ENCODE measurements at places on chromosomes 5 and 9.

DNA sequence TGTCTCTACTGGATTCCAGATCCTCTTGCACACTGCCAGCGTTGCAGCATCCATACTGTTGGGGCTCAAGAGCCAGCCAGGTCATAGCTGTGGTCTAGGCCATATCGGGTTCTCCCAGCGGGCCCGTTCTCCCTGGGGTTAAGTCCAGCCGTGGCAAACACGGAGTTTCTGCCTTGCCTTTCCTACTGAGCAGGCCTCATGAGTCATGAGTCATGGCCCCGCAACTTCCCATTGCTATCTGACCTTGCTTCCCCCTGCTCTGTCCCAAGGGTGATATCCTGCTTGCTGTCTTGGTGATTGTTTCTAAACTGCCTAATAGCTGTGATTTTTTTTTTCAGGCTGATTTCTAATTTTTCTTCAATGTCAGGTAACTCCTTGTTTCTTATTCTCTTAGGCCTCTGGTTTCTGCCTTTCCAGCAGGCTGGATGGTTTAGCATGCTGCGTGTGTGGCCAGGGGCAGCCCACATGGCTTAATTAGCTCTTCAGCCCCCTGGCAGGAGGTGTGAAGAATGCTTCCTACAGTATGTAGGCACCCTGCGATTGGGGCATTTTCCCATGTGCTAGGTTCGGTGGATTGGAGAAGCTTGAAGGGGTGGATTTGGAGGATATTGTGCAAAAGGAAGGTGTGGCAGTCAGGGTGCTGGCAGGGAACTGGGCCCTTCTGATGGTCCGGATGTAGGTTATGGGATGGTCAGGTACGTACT, 18.7 kb downstream of the DAPK1 start:
- DNase-seq = no peak

- no peak for DNase-seq
These were observed 127.0 kb upstream of the VLDLR start for GRCh38 chr9:2494562-2494961.

- DNase-seq = no peak
These were observed 23.5 kb downstream of the TBC1D2 start for GRCh38 chr9:98231770-98232478.

- no peak for DNase-seq
These were observed 509.5 kb upstream of the PAPPA start for GRCh38 chr9:115643948-115644727.

DNA sequence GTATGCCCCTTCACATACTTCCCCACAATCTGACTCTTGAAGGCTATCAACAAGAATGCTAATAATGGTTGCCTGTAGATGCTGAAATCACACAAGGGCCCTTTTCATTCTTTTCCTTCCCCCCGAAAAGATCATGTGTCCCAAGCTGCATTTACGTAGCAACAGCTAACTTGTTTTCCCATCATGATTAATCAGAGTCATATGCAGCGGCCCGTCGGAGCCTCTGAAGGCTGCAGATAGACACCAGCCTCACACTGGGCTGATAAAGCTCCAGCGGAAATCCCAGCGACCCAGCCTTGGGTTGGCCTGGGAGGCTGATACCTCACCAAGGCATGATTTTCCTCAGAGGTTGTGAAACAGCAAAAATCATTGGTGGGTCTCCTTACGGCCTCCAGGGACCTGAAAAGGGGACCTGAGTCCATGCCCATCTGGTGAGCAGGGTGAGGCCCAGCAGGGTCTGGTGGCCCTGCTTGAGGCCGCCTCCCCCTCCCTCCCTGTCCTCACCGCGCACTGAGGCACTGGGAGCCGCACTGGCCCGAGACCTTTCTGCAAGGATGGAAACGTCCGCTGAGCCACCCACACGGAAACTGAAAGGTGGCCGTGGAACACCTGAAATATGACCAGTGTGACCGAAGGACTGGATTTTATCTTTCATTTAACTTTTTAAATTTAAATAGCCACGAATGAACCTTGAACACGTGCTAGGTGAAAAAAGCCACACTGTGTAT, 114.2 kb upstream of the PHYKPL start:
- DNase-seq = no peak

DNA sequence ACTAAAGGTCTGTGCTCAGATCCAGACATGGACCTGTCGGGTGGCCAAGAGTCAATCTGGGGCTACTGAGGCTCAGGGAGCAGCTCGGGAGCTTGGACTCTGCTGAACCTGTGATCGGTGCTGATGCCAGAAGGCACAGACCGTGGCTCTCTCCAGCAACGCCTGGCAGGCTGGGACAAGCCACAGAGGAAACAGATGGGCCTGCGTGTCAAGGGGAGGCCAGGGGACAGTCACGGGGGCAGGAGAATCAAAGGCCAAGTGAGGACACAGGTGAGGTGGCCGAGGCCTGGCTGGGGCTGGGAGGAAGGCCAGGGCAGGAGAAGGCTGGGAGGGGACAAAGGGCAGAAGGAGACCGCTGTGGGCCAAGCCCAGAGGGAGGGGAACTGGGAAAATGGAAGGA, 43.4 kb downstream of the EPB41L4B start:
- no peak for DNase-seq

DNA sequence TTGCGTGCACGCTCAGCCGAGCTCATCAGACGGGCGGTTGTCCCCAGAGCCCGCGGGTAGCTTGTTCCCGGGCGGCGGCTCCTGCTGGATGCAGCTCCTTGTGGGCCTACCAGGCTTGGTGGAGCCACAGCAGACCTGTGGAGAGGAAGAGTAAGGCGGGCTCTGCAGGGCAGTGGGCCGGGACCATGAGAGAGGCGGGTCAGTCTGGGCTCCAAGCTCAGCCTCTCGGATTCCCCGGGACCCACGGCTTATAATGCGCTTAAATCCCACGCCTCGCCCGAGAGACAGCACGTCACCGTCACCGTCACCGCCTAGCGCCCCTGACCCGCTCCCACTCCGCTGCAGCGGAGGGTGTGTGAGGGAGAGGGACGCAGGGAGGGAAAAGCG, 1.9 kb upstream of the ANKRD18A start:
- DNase-seq = peak; percentile 21

GRCh38 chr5:117732264-117732663, 1157.6 kb upstream of the SEMA6A start:
- no peak for DNase-seq

GRCh38 chr5:96476654-96477053, 43.6 kb upstream of the PCSK1 start:
- DNase-seq = no peak

DNA sequence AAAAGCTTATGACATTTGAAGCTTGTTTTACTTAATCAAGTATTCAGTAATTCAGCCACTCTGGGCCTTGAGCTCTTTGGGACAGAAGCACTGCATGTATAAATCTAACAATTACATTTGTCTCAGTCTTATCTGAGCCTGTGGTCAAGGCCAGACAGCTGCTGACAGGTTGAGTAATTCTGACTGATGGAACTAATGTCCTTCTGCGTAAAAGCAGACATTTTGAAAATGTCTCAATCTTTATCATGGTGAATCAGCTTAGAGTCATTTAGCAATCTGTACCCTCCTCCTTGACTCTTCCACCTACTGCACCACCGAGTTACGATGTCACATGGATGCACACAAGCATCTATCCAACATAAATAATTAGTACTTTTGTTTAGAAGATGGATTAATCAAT, 400.0 kb downstream of the ARRDC3 start:
- no peak for DNase-seq

DNA sequence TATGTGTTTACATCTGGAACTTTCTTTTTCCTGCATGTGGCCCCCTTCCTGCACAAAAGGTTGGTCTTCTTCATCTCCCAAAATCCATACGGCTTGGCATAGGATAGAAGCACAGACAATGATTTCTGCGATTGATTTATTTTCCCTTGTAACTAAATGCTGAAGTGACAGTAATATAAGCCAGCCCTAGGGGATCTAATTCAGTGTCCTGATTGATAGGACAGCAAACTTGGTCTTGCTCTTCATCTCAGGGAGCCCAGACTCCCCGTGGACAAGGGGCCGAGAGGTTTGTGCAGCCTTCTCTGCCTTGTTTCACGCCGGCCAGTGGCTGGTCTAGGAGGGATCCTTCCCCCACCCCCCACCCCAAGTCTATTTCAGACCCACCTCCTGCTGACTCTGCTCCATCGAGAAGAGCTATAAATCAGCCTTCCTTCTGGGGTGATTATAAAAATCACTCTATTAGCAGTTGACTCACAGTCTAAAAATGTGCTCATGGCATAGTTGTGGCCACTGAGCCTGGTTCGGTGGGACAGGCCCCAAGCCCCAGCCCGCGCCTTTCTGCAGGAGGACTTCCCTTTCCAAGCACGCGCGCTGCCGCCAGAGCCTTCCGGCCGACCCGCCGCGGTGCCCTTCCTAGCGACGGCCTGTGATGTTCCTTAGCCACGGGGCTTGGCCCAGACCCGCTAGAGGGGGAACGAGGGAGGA, 89.8 kb upstream of the COL5A1 start:
- DNase-seq = no peak

GRCh38 chr9:128375865-128376264, 4.7 kb downstream of the URM1 start:
- no peak for DNase-seq

DNA sequence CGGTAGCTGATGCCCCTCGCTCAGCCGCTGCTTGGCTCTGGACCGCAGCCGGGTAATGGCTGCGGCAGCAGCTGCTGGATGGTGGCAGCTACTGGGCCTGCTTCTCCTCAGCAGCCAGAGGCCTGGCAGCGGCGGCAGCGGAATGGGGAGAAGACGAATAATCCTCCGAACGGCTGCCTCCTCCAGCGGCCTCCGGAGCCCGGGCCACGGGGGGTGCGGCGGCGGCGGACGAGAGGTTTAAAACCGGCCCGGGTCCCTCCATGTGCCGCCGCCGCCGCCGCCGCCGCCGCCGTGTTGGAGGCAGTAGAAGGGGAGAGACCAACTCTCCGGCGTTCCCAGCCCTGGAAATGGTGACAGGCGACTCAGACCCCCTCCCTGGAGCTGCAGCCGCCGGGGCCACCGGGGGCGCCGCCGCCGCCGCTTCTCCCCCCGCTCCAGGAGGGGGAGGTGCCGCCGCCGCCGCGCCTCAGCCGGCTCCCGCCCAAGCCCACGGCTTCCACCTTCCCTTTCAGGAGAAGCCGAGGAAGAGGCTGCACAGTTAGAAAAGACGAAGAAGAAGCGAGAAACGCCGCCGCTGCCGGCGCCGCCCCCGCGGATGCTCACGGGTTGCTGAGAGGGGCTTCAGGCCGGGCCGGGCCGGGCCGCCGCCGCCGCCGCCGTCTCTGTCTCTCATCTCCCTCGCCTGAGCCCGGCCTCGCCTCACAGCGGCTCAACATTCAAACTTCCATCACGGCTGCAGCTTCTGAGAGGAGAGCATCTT, 118.4 kb upstream of the PRSS3 start:
- peak; percentile 32 for DNase-seq

- no peak for DNase-seq
These were observed 95.5 kb upstream of the RAPGEF1 start for GRCh38 chr9:131835151-131835910.

GRCh38 chr5:78797936-78798672, 149.5 kb upstream of the LHFPL2 start:
- DNase-seq = no peak

GRCh38 chr5:168890816-168891812, 311.9 kb upstream of the PANK3 start:
- no peak for DNase-seq

DNA sequence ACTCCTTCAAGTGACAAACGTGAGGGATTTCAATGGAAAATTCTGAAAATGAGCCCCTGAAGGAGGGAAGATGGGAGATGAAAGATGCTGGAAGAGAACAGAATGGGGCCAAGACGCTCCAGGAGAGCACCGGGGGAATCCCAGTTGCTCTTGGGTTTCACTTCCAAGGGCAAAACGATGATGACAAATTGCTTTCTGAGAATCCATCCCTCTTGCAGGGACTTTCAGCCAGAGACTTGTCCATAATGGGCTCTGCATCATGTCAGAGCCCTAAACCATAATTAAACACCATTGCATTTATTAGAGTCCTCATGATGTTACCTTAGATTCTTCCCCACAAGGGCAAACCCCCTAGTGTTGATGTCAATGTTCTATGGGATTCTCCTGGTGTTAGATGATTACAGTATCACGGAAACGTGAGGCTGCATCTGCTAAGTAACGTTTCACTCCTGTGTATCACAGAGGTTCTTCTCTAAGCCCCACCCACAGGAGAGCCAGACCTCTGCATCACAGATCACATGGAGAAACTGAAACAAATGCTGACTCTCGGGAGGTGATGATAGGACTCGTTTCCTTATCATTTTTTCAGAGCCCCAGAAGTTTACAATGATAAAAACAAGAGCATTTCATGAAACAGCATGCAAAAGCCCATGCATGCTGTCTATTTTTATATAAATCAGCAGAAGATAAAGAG, 114.4 kb downstream of the TENT4A start:
- peak; percentile 67 for DNase-seq

- no peak for DNase-seq
These were observed 64.3 kb upstream of the GARNL3 start for GRCh38 chr9:127200106-127200862.

- DNase-seq = no peak
These were observed 25.9 kb downstream of the STOM start for GRCh38 chr9:121344184-121344583.

GRCh38 chr5:2892466-2893000, 141.1 kb upstream of the IRX2 start:
- no peak for DNase-seq

GRCh38 chr9:25814023-25814422, 135.8 kb upstream of the TUSC1 start:
- no peak for DNase-seq
